Lung (tissue), 17 donors: ENCODE measurements at places on chromosomes 3 and 15. TPM values are rescaled to one million over a fixed set of nuclear protein-coding genes. Genes with fewer than 3 reads are reported as not detected.

Gene ST8SIA2
- total RNA-seq, result not detected

Gene MYRIP
- 2.5 TPM for total RNA-seq

Gene PRR20G
- total RNA-seq, result not detected

Gene PLSCR5
- total RNA-seq, result not detected

Gene GOLGA6L10
- total RNA-seq, result 2.6 TPM

Gene PDE8A
- 39.0 TPM for total RNA-seq

Gene SOX14
- total RNA-seq, result not detected

Gene SLC6A20
- 0.28 TPM for total RNA-seq

Gene SPCS1
- 63.3 TPM for total RNA-seq

DNA sequence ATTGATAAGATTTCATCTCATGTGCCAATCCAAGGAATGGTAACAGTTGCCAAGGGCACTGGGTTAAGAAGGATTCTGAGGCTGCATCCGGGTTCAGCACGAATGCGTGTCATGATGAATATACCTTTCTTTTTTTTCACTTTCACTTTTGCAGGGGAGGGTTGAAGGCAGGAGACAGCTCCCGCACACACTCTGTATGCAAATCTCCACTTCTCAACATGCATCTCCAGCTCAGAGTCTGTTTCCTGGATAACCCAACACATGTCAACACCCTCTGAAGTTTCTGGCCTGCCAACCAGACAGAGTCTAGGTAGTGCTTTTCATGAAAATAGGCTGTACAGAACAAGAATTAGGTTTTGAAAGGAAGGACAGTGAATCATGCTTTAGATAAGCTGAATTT, 21.6 kb downstream of the B4GALT4 start:
- H3K4me1 ChIP-seq, result peaks cover 7% of the 10 kb centered on the region
- H3K27me3 ChIP-seq, result no peaks in the 10 kb centered on the region

GRCh38 chr3:69628951-69629350, 110.3 kb upstream of the MITF start:
- DNase-seq, result peak; percentile 96
- no peak overlapping the region for H3K4me3 ChIP-seq
- no peaks in the 10 kb centered on the region for H3K27me3 ChIP-seq
- H3K4me1 ChIP-seq, result no peaks in the 10 kb centered on the region

DNA sequence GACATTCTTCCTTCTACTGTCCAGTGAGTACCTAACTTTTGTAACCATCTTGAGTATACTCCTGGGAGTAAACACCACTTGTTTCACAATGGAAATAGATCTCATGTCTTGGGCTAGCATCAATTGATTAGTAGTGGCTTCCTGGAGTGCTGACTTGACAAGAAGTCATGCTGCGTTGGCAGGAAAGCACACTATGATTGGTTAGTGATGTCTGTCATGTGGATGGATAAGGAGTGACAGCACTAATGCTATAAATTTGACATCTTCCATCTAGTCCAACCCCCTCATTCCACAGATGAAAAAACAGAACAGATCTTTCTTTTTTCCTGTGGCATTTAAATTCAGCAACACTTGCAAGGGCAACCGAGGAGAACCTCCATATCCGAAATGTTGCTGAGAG, 47.6 kb upstream of the PRICKLE2 start:
- no peak for DNase-seq
- H3K4me1 ChIP-seq, result peaks cover 5% of the 10 kb centered on the region
- H3K4me3 ChIP-seq, result no peak overlapping the region

DNA sequence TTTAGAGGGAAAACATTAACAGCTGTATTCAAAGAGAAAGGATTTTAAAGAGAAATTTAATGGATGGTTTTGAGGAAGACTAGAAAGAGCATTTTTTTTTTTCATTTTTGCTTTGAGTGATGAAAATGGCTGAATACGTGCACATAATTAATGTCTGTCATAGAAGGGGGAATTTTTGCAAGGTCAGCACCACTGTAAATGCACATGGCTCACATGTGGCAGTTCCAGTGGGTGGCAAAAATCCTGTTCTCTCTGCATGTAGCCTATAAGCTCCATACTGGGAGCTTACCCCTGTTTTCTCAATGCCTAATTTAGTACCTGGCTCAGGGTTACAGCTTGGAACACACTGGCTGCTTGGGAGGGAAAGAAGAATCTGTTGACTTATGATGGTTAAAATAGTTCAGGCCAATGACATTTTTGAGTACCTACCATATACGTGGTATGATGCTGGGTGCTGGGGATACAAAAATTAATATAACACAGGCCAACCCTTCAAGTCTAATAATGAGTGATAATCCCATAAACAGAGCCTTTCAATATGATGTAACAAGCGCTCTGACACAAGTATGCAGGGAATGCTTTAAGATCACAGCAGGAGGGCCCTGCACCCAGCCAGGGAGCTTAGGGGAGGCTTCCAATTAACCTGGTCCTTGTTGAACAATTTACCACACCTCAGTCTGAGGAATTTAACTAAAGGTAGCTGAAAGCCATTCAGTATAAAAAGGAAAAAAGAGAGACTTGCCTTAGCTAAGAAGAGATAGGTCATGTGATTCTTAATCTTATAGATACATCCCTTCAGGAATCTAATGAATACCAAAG, 33.0 kb downstream of the HSPBAP1 start:
- no peaks in the 10 kb centered on the region for H3K36me3 ChIP-seq
- no peaks in the 10 kb centered on the region for H3K27me3 ChIP-seq
- no peak overlapping the region for H3K4me3 ChIP-seq

GRCh38 chr3:79960594-79960993, 192.8 kb upstream of the ROBO1 start:
- H3K4me1 ChIP-seq, result no peaks in the 10 kb centered on the region
- H3K36me3 ChIP-seq, result no peaks in the 10 kb centered on the region
- DNase-seq, result no peak
- H3K4me3 ChIP-seq, result no peak overlapping the region

GRCh38 chr15:42313463-42313862, 40.2 kb upstream of the TMEM87A start:
- no peak overlapping the region for H3K27ac ChIP-seq
- no peak for DNase-seq
- no peak overlapping the region for H3K4me3 ChIP-seq
- H3K4me1 ChIP-seq, result no peaks in the 10 kb centered on the region
- H3K36me3 ChIP-seq, result peaks cover 12% of the 10 kb centered on the region

DNA sequence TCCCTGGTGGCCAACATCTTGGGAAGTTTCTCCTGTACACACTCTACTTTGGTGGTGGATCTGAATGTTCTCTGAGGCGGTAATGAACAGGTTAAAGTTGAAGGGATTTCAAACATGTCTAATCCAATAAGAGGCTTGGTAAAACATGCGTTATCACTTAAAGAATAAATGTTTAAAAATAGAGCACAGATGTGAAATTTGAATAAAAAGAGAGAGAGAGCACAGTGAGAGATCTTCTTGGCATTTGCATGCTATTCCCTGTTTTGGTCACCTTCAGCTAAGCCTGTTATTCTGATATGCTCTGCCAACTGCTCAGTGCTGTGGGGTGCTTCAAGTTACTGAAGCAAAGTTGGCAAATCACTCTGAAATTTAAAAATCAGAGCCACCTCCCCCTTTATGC, 237.7 kb upstream of the WNT5A start:
- no peak overlapping the region for H3K4me3 ChIP-seq
- H3K27ac ChIP-seq, result no peak overlapping the region
- H3K4me1 ChIP-seq, result no peaks in the 10 kb centered on the region
- H3K27me3 ChIP-seq, result no peaks in the 10 kb centered on the region
- H3K36me3 ChIP-seq, result no peaks in the 10 kb centered on the region

DNA sequence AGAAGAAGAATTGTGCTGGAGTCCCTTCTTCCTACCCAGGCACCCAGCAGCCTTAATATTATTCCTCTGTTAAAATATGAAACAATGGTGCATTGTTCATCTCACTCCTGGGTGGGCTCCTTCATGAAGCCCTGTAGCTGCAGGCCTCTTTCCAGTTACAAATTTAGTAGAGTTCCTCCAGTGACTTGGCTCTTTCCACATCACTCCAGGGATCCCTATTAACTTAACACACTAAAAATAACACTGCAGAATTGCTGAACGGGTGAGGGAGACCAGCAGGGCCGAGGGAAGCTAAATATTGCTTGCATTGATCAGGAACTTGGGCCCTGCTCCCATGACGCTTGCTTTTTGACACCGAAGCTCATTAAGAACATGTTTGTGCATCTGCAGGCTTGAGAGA, 142.3 kb downstream of the PDCD6IP start:
- DNase-seq, result no peak
- H3K27me3 ChIP-seq, result no peaks in the 10 kb centered on the region
- no peak overlapping the region for H3K27ac ChIP-seq
- no peak overlapping the region for H3K4me3 ChIP-seq
- H3K4me1 ChIP-seq, result peaks cover 4% of the 10 kb centered on the region
- H3K36me3 ChIP-seq, result no peaks in the 10 kb centered on the region

DNA sequence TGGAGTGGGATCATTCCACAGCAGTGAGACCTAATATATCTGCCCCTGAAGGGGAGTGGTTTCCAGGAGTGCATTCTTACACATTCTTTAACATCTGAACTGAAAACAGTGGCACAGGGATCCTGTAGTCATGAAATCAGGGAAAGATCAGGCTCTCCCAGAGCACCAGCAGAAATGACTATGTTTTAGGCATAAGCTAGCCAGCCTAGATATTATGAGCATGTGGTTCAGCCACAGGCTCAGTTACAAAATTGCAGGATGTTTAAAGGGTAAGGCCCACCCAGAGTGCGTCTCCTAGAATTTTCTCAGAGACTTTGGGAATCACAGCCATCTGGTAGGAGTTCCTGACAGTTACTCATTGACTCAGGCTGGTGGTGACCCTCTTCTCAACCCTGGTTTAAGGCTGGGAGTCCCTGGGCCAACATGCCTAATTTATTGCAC, 20.9 kb downstream of the FSTL1 start:
- peaks cover 9% of the 10 kb centered on the region for H3K36me3 ChIP-seq
- no peak overlapping the region for H3K4me3 ChIP-seq
- no peak for DNase-seq

DNA sequence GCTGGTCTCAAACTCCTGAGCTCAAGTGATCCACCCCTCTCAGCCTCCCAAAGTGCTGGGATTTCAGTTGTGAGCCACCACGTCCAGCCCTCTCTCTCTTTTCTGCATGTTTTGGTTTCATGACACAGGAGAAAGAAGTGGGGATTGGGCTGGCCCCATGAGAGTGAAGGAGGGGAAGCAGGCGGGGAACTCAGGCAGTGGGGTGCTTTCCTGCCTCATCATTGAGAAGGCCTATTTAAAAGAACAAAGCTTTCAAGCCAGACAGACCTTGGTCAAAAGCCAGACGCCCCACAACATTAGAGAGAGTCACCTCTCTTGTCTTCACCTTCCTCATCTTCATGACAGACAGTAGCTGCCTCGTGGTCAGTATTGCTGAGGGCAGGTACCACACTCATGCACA, 15.9 kb downstream of the PSTPIP1 start:
- DNase-seq, result no peak
- no peak overlapping the region for H3K27ac ChIP-seq
- no peaks in the 10 kb centered on the region for H3K36me3 ChIP-seq
- no peak overlapping the region for H3K4me3 ChIP-seq

- peaks cover 3% of the 10 kb centered on the region for H3K4me1 ChIP-seq
- no peak overlapping the region for H3K27ac ChIP-seq
- H3K36me3 ChIP-seq, result no peaks in the 10 kb centered on the region
- H3K4me3 ChIP-seq, result no peak overlapping the region
- no peak for DNase-seq
These were observed 28.8 kb upstream of the SYNM start for GRCh38 chr15:99076109-99076508.

DNA sequence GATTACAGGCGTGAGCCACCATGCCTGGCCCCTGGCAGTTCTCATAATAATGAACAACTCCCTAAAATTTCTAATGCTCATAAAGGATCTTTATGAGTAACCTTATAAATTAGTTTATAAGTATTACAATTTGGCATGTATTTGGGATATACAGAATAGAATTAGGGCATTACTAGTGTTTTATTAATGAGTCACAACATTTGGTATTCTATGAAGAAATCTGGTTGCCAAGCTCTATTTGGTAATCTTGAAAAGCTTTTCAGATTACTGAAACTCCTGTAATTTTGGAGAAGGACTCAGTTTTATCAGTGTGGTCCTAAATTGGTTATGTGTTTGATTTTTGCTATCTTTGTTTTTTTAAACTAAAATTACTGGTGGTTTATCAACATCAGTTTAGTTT, 45.8 kb downstream of the TM6SF1 start:
- H3K36me3 ChIP-seq, result peaks cover 30% of the 10 kb centered on the region
- no peaks in the 10 kb centered on the region for H3K27me3 ChIP-seq
- no peaks in the 10 kb centered on the region for H3K4me1 ChIP-seq
- H3K27ac ChIP-seq, result no peak overlapping the region

- no peaks in the 10 kb centered on the region for H3K36me3 ChIP-seq
- H3K27me3 ChIP-seq, result no peaks in the 10 kb centered on the region
- H3K4me1 ChIP-seq, result no peaks in the 10 kb centered on the region
- no peak overlapping the region for H3K4me3 ChIP-seq
These were observed 61.7 kb downstream of the SIDT1 start for GRCh38 chr3:113594066-113594465.

- no peaks in the 10 kb centered on the region for H3K27me3 ChIP-seq
- no peaks in the 10 kb centered on the region for H3K36me3 ChIP-seq
- H3K4me1 ChIP-seq, result no peaks in the 10 kb centered on the region
- no peak for DNase-seq
- no peak overlapping the region for H3K4me3 ChIP-seq
These were observed 520.9 kb upstream of the TGFBR2 start for GRCh38 chr3:30085486-30085885.

DNA sequence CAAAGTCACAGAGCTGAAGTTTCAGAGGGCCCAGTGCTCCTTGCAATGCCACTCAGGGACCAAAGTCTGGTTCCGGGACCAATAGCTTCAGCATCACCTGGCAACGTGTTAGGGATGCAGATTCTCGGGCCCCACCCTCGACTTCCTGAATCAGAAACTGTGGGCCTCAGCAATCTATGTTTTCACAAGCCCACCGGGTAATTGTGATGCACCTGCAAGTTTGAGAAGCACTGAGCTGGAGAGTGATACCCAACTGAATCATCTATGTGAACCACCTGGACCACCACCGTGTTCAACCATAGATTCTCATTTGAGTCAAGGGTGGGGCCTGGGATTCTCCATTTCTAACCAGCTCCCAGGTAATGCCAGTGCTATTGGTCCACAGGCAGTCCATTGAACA, 55.7 kb downstream of the CORO2B start:
- peaks cover 9% of the 10 kb centered on the region for H3K4me1 ChIP-seq
- H3K27me3 ChIP-seq, result no peaks in the 10 kb centered on the region
- no peak overlapping the region for H3K4me3 ChIP-seq
- H3K27ac ChIP-seq, result no peak overlapping the region
- DNase-seq, result no peak
